ENCODE measurements at places on chromosomes 12 and 14.

- no peak for DNase-seq
Observed at GRCh38 chr12:102503056-102503681, 22.8 kb upstream of the IGF1 start.

- no peak for DNase-seq
Observed at GRCh38 chr12:120263748-120264085, 1.8 kb downstream of the PXN start.

- no peak for DNase-seq
Observed at GRCh38 chr14:68442828-68443629, 349.8 kb downstream of the ZFP36L1 start.

DNA sequence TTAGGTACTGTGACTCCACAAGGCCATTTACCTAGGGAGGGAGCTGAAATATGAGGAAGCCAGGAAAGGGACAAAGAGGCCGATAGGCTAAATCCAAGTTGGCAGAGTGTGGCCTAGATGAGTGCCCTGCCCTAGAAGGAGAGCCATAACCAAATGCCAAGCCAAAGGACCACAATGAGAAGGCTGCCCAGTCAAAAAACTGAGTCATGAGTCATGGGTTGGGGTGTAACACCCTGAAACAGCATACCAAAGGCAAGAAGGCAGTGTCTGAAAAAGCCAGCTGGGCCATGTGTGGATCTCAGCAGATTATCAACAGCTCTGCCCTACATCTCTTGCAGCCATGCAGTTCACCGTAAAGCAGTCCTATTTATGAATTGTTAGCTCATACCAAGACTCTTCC lies 171.7 kb downstream of the PHLDA1 start:
- DNase-seq, result no peak

- DNase-seq, result no peak
Observed at GRCh38 chr12:2429032-2429431, 365.7 kb upstream of the FKBP4 start.

DNA sequence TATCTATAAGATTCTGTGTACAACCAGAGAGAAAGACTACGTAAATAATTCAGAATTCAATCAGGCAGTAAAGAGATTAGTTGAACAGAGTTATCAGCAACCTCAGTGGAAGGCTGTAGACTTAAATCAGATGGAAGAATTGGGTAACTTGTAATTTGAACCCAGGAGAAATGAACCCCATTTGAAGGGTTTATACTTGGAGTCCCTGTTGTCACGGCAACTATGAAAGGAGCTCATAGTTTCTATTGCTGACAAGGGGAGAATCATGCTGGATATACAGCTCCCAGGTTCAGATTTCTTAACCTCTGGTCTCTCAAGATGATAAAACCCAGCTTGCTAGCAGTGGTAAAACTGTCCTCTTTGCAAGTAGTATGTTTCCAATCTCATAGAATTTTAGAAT lies 54.4 kb upstream of the BMP4 start:
- DNase-seq, result no peak

DNA sequence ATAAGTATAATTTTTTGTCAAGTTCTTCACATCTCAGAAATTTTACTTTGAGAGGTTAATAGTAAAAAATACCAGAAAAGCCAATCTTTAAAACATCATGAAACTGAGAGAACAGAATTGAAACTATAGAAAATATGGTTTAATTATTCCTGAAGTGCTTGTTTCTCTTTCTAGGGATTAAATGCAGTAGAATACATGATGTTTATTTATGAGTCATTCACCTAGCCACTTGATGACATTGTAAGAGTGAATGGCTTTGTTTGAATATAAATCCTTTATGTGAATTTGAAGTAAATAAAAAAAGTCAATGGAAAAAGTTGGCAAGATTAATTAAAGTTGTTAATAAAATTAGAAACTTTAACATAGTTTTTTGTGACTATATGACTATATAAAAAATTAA lies 48.4 kb downstream of the KTN1 start:
- no peak for DNase-seq

GRCh38 chr12:108587826-108588225 lies 10.1 kb downstream of the TMEM119 start:
- DNase-seq, result no peak

- no peak for DNase-seq
Observed at GRCh38 chr14:62957562-62957961, 87.7 kb downstream of the KCNH5 start.

DNA sequence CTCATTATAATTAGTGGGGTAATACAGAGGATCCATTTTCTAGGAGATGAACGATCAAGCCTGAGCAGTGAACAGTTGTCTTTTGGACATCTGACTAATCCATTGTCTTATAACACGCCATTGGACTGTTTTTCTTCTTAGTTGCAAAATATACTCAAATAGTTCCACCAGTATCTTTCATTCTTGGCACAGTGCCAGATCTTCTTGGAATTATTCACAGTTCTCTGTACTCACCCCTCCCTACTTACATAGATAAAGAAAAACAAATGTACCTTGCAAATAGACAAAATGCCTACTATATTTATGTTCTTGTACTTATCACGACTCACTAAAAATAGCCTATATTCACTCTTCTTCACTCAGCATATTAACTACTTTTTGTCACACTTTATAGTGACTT lies 3.8 kb downstream of the CBLN3 start:
- DNase-seq, result no peak

DNA sequence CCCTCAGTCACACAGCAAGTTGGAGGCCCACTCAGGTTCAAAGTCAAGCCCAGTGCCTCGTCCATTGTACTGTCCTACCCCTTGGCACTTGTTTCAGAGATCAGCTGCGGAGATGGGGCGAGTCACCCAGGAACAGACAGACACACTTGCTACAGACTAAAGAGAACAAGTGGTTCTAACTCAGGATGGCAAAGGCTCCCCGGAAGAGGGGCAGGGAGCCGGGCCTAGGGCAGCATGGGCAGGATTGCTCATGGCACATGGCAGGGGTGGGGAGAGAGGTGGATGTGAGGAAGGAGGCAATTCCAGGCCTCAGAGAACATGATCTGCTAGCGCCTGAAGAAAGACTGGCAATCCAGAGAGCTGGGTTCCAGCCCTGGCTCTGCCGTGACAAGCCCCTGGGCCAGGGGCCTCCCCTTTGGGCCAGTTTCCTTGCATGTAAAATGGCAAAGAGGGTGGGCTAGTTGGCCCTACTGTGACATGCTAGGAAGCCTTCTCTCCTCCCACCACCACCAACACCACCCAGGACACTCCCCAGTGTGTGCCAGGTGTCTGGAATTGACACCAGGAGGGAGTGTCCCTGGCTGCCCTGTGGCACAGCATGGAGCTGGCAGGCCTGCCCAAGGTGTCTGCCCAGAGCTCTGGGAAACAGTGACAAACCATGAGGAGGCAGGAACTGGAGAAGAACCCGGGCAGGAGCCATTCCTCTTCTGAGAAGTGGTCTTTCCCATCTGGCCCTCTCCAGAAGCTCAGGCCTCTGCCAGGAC lies 24.0 kb upstream of the IRF2BPL start:
- DNase-seq, result no peak

- no peak for DNase-seq
Observed at GRCh38 chr12:132021031-132021871, 71.5 kb downstream of the EP400 start.

DNA sequence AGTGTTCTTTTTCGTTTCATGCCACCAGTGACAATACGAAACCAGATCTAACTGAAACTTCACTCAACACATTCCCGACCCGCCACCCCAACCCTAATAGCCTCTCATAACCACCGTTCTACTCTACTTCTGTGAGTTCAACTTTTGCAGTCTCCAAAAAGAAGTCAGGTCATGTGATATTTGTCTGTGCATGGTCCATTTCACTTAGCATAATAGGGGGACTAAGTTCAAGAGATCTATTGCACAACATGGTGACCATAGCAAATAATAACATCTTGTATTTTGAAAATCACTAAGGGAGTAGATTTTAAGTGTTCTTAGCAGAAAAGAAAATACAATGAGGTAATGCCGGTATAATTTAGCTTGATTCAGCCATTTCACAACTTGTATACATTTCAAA lies 376.4 kb downstream of the DIO2 start:
- DNase-seq, result no peak

- DNase-seq, result no peak
Observed at GRCh38 chr14:20905676-20906075, 14.5 kb downstream of the RNASE3 start.

GRCh38 chr12:12210983-12211382 lies 55.9 kb downstream of the LRP6 start:
- DNase-seq, result no peak

GRCh38 chr14:21498540-21499526 lies 12.3 kb downstream of the METTL3 start:
- no peak for DNase-seq
